ENCODE measurements at places on chromosomes 2 and 18. TPM values are rescaled to one million over a fixed set of nuclear protein-coding genes. Genes with fewer than 3 reads are reported as not detected.
A peak's percentile ranks its signal among the peaks of the same experiment; 100 is the strongest.

- no peak overlapping the region for H3K27ac ChIP-seq
- H3K4me3 ChIP-seq, result no peak overlapping the region
- no peaks in the 10 kb centered on the region for H3K36me3 ChIP-seq
- peaks cover 9% of the 10 kb centered on the region for H3K4me1 ChIP-seq
- no peaks in the 10 kb centered on the region for H3K27me3 ChIP-seq
These were observed 118.4 kb downstream of the BMPR2 start for GRCh38 chr2:202494300-202495229.

DNA sequence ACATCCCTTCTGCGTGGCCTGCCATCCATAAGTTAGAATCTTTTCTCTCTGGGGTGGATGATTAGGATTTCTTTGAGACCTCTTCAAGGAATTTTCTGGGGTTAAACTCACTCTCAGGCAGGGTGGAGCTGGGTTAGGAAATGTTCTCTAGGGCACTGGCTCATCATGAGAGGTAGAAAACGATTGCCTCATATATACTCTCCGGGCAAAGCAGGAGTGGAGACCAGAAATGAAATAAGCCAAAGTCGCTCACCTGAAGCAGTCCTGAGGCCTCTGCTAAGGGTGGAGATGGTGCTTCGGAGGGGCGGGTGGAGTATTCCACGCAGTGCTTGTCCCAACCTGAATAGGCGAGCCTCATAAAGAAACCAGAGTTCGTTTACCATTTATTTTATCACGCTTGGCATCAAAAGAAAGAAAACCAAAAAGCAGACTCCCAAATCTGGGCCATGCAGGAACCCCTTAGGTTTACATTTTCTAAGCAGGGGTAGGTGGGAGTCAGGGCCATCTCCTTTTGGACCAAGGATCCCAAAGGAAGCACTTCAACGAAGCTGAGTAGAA, 249.3 kb upstream of the MEIS1 start:
- no peak overlapping the region for H3K27ac ChIP-seq
- no peak overlapping the region for H3K4me3 ChIP-seq
- no peak for DNase-seq
- no peaks in the 10 kb centered on the region for H3K4me1 ChIP-seq
- no peaks in the 10 kb centered on the region for H3K27me3 ChIP-seq

- H3K27me3 ChIP-seq, result no peaks in the 10 kb centered on the region
- peaks cover 15% of the 10 kb centered on the region for H3K36me3 ChIP-seq
- DNase-seq, result no peak
- peak overlapping the region; percentile 56 for H3K27ac ChIP-seq
- no peak overlapping the region for H3K4me3 ChIP-seq
- H3K4me1 ChIP-seq, result peaks cover 35% of the 10 kb centered on the region
These were observed 206.0 kb downstream of the HDAC4 start for GRCh38 chr2:239194731-239195317.

DNA sequence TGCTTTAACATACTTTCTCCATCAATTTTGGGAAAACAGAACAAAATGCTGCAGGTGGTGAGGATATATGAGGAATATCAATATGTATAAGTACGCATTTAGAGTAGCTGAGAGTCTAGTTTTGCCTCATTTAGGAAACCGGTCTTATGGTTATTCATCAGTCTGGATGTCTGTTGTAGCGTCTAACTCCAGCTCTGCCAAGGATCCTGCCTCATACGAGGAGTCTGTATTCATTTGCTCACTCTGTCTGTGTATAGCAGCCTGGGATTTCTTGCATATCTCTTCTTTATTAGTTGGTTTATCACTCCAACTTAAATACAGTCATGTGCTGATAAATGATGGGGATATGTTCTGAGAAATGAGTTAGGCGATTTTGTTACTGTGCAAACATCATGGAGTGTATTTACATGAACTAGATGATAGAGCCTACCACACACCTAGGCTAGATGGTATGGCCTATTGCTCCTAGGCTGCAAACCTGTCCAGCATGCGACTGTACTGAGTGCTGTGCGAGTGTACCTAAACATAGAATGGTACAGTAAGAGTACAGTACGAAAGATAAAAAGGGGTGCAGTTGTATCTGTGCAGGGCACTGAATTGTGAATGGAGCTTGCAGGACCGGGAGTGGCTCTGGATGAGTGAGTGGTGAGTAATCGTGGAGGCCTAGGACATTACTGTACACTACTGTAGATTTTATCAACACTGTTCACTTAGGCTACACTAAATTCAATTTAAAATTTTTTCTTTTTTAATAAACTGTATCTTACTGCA, 148.1 kb downstream of the ZNF407 start:
- no peak overlapping the region for H3K27ac ChIP-seq
- H3K4me3 ChIP-seq, result no peak overlapping the region
- no peaks in the 10 kb centered on the region for H3K4me1 ChIP-seq
- DNase-seq, result no peak
- H3K36me3 ChIP-seq, result no peaks in the 10 kb centered on the region

GRCh38 chr18:67995769-67996168, 479.2 kb upstream of the DSEL start:
- no peak overlapping the region for H3K4me3 ChIP-seq
- H3K4me1 ChIP-seq, result no peaks in the 10 kb centered on the region
- no peak for DNase-seq
- H3K27ac ChIP-seq, result no peak overlapping the region
- H3K36me3 ChIP-seq, result no peaks in the 10 kb centered on the region

GRCh38 chr2:29662861-29663260, 258.5 kb downstream of the ALK start:
- H3K4me1 ChIP-seq, result no peaks in the 10 kb centered on the region
- H3K27ac ChIP-seq, result no peak overlapping the region
- no peak for DNase-seq

GRCh38 chr2:112812318-112813267, 24.0 kb downstream of the IL1B start:
- no peaks in the 10 kb centered on the region for H3K27me3 ChIP-seq
- peaks cover 8% of the 10 kb centered on the region for H3K4me1 ChIP-seq
- no peak for DNase-seq
- H3K27ac ChIP-seq, result no peak overlapping the region
- no peak overlapping the region for H3K4me3 ChIP-seq
- H3K36me3 ChIP-seq, result no peaks in the 10 kb centered on the region

GRCh38 chr2:132677661-132678060, 7.7 kb upstream of the LYPD1 start:
- H3K27ac ChIP-seq, result no peak overlapping the region
- H3K36me3 ChIP-seq, result no peaks in the 10 kb centered on the region
- H3K4me1 ChIP-seq, result no peaks in the 10 kb centered on the region
- DNase-seq, result no peak

GRCh38 chr2:151796774-151797173, 31.4 kb downstream of the ARL5A start:
- H3K27me3 ChIP-seq, result no peaks in the 10 kb centered on the region
- H3K4me3 ChIP-seq, result no peak overlapping the region
- peak overlapping the region; percentile 4 for H3K27ac ChIP-seq
- no peak for DNase-seq

- DNase-seq, result no peak
- no peak overlapping the region for H3K27ac ChIP-seq
- peaks cover 12% of the 10 kb centered on the region for H3K4me1 ChIP-seq
- no peaks in the 10 kb centered on the region for H3K27me3 ChIP-seq
- H3K4me3 ChIP-seq, result no peak overlapping the region
- no peaks in the 10 kb centered on the region for H3K36me3 ChIP-seq
These were observed 61.2 kb downstream of the CCDC85A start for GRCh38 chr2:56244911-56245530.

GRCh38 chr18:76794326-76794725, 28.0 kb upstream of the ZNF236 start:
- H3K27me3 ChIP-seq, result peaks cover 8% of the 10 kb centered on the region
- H3K4me3 ChIP-seq, result no peak overlapping the region
- no peak for DNase-seq
- H3K27ac ChIP-seq, result no peak overlapping the region

- H3K27ac ChIP-seq, result no peak overlapping the region
- no peak overlapping the region for H3K4me3 ChIP-seq
- H3K36me3 ChIP-seq, result no peaks in the 10 kb centered on the region
- no peak for DNase-seq
- no peaks in the 10 kb centered on the region for H3K27me3 ChIP-seq
These were observed 90.1 kb downstream of the EPAS1 start for GRCh38 chr2:46387292-46387691.

The NT5C1B gene
- total RNA-seq, result not detected

The RUFY4 gene
- not detected for total RNA-seq

The SULT1C4 gene
- total RNA-seq, result 0.61 TPM

The CDK15 gene
- total RNA-seq, result not detected

The FOXD4L1 gene
- total RNA-seq, result not detected

The SCN2A gene
- total RNA-seq, result not detected

Data from gastrocnemius medialis (tissue), 4 donors.